ENCODE measurements at places on chromosomes 7 and 10.

DNA sequence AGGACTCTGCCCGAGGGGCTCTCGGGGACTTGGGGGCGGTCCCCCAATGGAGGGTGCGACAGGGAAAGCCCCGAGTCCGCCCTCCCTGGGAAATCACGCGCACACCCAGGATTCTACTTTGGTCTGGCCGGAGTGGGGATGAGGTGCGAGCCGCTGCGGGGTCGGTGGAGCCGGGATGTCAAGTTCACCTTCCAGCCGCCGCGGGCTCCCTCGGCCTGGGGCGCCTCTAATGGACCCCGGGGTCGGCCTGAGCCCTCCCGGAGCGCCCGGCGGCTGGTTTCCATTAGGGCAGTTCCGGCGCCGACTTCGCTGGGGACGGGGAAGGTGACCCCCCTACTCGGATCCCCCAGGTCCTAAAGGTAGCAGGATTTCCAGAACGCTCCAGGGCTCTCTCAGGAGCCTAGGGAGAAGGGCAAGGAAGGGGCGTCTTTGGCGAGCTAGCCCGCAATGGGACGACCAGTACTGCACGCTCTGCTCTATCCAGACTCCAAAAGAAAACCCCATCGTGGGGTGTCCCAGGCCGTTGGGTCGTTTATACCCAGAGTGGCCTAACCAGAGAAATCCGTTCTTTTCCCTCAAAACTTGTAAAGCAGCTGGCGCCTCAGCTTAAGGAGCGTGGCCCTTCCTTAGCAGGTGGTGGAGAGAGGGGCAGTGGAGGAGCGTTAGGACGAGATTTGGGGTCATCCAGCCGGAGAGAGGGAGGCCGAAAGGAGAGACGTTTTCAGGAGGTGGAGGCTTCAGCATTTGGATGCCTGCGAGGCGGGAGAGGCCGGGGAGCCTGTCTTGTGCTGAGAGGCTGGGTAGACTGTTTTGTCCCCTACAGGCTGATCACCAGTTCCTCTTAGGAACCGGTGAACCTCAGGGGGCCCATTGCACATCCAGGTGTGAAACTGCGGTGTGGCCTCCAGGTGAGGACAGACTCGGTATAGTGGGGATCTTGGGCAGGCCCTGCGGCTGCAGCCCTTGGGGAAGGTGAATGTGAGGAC is 860 bp upstream of the WDR86 start:
- DNase-seq: no peak

- DNase-seq: peak; percentile 10
Observed at GRCh38 chr10:21599582-21599981, 65.5 kb downstream of the MLLT10 start.

DNA sequence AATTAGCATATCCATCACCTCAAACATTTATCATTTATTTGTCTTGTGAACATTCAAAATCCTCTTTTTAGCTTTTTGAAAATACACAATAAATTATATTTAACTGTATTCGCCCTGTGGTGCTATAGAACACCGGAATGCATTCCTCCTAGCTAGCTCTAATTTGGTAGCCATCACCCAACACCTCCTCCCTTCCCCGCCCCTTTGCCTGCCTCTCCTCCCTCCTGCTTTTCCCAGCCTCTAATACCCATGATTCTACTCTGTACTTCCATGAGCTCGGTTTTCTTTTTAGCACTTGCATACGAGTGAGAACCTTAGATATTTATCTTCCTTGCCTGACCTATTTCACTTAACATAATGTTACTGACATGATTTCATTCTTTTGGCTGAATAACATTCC is 80.1 kb downstream of the ANKRD26 start:
- no peak for DNase-seq

DNA sequence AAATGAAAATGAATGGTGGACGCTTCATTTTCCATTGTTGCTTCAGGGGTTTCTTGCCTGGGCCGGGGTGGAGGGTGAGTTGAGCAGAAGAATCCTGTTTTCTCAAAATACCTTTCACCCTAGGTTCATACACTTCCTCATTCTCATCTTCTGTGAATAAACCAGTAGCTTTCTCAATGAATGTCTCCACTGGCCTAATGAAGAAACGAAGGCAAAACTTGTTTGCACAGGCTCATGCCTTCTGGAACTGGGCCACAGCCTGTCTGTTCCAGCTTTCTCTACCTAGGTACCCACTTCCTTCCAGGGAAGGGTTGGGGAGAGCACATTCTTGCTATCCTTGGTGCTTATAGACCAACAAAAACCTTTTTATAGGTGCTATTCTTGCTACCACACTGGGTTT is 21.3 kb downstream of the STMP1 start:
- DNase-seq: no peak

- DNase-seq: no peak
Observed at GRCh38 chr7:134089446-134089845, 37.7 kb upstream of the LRGUK start.

- no peak for DNase-seq
Observed at GRCh38 chr7:22110881-22111280, 165.2 kb upstream of the CDCA7L start.

GRCh38 chr7:105980645-105981396 is 17.8 kb downstream of the CDHR3 start:
- no peak for DNase-seq

DNA sequence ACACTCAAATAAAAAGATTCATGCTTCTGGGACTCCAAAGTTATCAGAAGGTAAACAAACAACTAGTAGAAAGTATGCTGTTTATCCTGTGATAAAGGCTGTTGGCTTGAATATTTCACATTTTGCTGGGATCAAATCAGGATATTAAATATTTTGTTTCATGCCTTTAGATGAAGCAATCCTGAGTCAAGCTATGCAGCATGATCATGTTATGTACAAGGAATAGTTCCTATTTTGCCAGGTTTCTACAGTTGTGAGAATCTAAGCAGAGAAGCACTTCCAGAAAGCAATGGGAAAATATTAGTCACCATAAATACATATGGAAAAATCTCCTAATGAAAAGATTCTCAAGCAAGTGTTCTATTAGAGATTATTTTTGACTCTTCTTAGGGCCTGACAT is 262.8 kb upstream of the PCDH15 start:
- no peak for DNase-seq

DNA sequence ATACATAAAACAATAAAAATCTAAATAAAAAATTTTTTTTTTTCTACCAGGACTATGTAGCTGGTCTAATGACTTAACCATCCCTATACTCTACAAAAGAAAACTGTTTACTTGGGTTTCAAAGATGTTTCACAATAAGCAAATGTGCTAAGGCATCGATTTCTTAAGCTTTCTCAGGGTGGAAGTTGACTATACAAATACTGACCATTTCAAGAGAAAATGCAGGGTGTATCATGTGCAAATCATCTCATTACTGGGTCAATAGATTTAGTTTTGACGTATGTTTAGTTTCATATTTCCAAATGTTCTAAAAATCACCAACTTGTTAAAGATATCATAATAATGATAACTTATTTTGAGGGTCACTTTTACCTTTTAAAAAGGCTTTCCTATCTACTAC is 7.5 kb downstream of the NRP1 start:
- DNase-seq: no peak

DNA sequence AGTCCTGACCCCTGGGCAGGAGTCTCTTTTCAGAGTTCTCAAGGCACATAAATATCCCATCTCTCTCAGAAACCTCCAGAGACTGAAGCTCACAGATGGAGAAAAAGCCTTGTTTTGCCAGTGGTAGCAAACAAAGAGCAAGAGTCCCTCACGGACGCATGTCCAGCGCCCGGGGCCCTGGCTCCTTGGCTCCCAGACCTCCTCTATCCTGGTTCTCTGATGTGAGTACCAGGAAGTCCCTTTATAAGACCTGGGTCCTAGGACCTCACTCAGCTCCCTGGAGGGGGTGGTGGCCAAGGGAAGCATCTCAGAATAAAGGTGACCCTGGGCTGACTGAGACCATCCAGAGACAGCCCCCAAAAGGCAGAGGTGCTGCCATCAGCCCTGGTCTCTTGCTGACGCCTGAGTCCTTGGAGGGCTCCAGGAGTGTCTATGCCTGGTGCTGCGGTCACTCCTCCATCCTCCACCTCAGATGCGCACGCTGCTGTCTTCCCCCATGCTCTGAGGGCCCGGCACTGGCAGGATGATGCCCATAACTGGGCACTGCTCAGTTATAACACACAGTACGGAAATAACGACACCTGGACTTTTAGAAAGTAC is 221.5 kb downstream of the TNS3 start:
- no peak for DNase-seq

DNA sequence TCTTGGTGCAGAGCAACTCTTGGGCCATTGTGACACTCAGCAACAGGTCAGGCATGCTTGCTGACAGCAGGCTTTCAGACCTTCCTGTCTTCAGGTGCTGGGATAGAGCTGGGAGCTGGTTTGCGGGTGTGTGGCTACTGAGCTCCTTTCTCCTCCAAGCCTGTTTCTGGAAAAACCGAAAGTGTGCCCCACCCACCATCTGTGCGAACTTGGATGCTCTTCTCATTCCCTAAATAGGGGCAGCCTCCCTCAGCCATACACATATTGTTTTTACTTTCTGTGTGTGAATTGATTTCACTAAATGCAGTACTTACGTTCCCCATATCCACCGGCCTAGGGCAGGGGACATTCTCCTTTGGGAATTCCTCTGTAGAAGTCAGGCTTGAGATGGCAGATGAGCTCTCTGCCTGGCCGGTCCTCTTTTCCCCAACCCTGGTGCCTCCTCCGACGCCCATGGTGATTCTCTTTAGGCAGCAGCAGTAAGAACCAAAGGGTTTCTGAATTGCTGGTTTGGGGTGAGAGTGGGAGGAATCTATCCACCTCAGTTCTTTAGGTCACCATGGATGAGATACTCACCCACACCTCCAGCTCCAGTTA is 6.3 kb upstream of the NEUROG3 start:
- no peak for DNase-seq

DNA sequence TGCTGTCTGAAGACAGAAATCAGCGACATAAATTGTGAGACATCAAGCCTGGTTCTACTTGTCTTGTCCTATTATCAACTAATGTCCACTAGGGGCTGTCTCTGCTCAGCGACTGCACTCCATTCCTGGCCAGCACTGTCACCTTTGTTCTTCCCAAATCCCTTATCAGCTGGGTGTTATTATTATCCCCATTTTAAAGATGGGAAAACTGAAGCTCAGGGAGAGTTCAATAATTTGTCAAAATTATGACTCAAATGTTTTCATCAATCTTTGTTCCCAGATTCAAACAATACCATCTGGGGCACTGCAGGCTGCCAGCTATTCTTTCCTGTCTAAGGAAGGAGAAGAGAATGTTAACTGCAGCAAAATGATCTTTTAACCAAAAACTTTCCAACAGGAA is 431.6 kb upstream of the NFE2L3 start:
- no peak for DNase-seq

- no peak for DNase-seq
Observed at GRCh38 chr7:81882086-81882485, 112.2 kb upstream of the HGF start.

DNA sequence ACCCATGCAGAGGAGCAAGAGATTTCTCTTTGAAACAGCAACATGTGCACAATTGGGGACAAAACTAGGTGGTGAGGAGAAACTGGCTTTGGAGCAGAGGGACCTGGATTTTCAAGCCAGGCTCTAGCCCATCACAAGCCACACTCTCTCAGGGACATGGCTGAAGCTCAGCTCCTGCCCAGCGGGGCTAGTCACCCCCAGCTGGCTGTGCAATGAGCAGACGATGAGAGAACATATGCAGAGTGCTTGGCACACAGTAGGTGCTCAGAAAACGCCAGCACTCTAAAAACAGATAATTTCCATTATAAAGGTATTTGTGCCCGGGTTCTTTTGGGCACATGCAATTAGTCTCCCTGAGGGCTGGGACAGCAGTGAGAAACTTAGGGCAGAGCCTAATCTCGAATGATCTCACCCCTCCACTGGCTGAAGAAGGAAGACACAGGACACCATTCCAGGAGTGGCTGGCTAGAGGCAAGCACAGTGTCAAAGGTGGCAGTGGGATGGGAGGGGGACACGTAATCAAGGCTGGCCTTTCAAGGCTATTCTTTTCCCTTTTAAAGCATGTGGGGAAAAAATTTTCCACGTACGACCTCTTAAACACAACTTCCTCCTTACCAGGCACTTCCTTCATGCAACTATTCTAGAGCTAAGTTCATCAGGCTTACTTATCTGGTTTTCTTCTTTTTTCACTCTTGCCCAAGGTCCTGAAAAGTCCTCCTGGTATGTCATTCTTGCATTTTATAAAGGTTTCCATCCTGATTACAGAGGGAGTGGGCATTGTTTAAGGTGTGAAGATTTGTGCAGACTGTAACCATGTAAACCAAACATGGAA is 15.1 kb downstream of the FAM53B start:
- DNase-seq: no peak

GRCh38 chr7:26861050-26861449 is 3.3 kb downstream of the SKAP2 start:
- peak; percentile 26 for DNase-seq

DNA sequence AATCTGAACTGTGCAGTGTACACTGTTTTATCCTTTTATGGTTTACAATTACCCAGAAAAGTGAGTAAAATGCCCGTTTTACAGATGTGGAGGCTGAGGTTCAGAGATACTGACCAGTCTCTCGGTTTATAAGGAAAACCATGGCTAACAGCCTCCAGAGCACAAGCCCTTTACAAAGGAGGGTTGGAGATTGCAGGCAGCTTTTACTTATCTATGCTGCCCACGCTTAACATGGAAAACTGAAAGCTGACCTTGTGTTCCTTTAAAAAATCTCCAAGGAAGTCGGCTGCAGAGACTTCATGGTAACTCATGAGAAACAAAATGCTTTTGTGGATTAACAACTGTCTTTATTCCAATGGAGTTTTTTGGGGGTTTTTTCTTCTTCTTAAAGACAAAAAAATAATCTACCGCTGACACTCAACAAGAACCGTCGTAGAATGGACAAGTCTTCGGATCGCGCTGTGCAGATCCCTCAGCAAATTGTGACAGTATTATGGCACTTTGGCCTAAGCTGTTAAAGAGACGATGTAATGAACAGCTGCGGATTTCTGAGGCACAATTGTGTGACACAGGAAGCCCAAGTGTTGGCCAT is 654 bp upstream of the SLF2 start:
- DNase-seq: no peak

GRCh38 chr7:76047305-76047810 is 442 bp downstream of the STYXL1 start:
- DNase-seq: no peak

DNA sequence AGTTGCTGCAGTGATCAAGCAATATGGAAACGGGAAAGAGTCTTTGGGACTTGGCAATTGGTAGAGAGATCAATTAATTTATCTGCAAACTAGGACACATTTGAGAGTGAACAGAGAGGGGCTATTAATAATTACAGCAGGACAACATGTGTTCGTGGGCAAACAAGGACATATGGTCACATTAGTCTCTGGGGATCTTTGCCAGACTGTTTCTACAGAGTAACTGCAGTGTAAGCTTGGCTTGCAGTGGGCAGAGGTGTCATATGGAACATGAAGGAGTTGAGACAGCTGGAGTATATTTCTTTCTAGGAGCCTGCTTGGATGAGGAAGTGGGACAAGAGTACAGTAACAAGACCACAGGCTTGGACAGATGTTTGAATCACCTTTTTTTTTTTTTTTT is 232.1 kb upstream of the LYZL1 start:
- DNase-seq: no peak

GRCh38 chr10:86958116-86958900 is at the start of gene SNCG:
Gene SNCG (plus strand): TSS chr10:86958599. CDS start chr10:86958698, 99 bp downstream.
- no peak for DNase-seq

- no peak for DNase-seq
Observed at GRCh38 chr7:93062599-93062998, 55.2 kb downstream of the SAMD9 start.

All from hematopoietic multipotent progenitor cell (in vitro differentiated cells).